T-cell (primary cell): ENCODE measurements at places on chromosomes 5 and 9.
A peak's percentile ranks its signal among the peaks of the same experiment; 100 is the strongest.

GRCh38 chr5:137385064-137385463 lies 114.1 kb downstream of the SPOCK1 start:
- no peak for DNase-seq

GRCh38 chr5:138544181-138545134 lies 1.4 kb upstream of the ETF1 start:
- no peak for DNase-seq

DNA sequence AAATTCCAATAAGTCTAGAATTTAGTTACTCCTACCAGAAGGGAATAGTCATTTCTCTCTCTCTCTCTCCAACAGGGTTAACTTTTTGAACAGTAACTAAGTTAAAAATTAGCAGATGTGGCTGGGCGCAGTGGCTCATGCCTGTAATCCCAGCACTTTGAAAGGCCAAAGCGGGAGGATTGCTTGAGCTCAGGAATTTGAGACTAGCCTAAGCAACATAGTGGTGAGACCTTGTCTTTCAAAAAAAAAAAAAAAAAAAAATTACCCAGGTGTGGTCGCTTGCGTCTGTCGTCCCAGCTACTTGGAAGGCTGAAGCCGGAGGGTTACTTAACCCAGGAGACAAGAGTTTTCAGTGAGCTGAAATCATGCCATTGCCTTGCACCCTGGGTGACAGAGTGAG lies 639.7 kb downstream of the PTPRD start:
- DNase-seq = no peak

- DNase-seq = no peak
Measured at GRCh38 chr5:180495991-180496741, 2.0 kb downstream of the CNOT6 start.

- no peak for DNase-seq
Measured at GRCh38 chr5:102762095-102762534, 7.0 kb downstream of the PAM start.

- no peak for DNase-seq
Measured at GRCh38 chr9:22210262-22210661, 201.2 kb upstream of the CDKN2B start.

- DNase-seq = no peak
Measured at GRCh38 chr9:135136991-135137832, 49.7 kb downstream of the OLFM1 start.

DNA sequence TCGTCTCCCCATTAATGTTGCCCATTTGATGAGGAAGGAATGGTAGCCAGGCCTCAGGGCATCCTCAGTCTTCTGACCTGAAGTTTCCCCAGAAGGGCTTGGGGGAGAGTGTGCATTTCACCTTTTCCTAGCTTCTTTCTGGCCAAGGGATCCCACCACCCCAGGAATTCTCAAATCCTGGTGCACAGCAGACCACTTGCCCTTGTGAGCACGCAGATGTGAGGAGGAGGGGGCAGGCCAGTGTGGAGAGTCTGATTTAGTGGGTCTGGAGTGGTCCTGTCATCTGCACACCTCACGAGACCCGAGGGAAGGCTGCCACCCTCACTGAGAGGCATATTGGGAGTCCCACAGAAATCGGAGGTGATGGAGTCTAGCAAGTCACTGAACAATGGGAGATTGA lies 64.3 kb downstream of the CXXC5 start:
- DNase-seq = no peak

GRCh38 chr5:134555890-134556311 lies 30.4 kb downstream of the JADE2 start:
- peak; percentile 82 for DNase-seq

DNA sequence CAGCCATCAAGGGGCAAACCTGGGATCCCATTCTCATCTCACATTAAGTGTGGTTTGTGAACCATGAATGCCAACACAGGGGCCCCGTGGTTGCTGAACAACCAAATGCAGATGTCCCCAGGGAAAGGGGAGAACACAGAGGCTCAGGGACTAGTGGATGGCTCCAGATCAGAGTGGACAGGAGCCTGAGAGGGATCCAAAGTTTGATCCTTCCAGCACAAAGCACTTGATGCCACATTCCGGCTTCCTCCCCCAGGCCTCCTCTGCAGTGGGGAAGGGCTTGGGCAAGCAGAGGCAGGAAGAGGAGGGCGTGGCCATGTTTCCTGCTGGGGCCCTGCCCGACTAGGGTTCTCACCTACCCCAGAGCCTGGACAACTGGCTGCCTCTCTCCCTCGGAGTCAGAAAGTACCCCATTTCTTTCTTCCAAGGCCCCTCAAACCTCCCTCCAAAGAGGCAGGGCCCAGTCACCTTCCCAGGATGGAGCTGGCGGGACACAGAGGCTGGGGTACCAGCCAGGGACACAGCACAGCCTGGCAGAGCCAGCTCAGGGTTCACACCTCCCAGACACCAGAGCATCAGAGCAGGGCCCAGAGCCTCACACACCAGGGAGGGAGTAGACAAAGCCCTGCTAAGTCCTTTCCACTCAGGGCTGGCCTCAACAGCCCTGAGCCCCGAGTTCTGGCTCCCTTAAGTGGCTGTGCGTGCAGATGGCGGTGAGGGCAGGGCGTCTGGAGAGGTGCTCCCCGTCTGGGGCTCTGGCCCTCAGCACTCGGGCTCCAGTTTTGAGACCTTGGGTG lies 4.3 kb upstream of the RNF44 start:
- DNase-seq = peak; percentile 80

DNA sequence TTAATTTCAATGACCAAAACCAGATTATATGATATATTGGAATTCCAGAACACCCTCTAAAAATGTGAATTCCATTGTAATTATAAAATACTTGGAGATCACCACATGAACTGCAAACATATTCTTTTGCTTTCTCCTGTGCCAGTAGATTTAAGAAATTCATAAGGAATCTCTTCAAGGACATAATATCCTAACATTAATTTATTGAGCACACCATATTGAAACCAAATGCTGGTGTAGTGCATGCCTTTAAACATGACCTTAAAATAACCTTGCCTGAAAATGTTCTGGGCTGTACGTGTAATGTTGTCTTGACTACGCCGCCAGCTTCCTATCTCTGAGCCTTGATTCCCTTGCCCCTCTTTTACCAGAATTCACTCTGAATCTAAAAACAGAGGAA lies 205.0 kb upstream of the ACTBL2 start:
- no peak for DNase-seq

DNA sequence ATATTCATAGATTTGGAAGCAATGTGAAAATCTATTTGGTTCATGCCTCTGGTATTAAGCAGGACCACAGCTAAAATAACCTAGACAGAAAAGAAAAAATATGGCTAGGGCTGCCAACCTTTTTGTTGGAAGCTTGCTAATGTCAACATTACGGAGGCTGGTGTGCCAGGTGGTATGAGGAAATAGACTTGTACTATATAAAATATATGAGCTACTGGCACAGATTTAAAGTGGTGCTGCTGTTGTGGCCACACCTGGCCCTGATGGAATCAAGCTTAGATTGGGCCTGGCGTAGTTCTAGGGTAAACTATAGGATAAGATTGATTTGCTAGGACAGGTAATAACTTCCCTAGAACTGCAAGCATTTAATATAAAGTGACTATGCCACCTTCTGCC lies 10.6 kb upstream of the PARP8 start:
- DNase-seq = no peak

DNA sequence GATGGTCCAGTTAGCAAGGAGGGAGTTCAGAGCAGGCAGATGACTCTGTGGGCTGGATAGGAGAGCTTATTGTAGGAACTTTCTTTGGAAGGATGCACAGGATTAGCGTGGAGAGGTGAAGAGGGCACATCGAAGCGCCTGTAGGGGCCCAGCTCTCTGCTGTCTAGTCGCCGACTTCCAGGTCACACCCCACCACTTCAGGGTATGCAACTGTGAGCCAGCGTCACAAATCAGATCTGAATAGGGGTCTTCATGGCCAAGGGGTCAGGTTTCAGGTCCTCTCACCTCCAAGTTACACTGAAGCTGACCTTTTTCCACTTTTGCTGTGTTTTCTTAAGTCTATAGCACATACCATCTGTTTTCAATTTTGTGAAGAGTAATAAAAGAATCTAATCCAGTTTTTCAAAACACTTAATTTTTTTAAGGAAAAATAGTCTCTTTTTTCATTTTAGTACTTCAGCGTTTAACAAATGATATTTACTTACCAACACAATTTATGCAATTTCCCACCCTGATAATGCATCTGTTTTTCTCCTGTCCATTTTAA lies 364.2 kb upstream of the CLINT1 start:
- no peak for DNase-seq

DNA sequence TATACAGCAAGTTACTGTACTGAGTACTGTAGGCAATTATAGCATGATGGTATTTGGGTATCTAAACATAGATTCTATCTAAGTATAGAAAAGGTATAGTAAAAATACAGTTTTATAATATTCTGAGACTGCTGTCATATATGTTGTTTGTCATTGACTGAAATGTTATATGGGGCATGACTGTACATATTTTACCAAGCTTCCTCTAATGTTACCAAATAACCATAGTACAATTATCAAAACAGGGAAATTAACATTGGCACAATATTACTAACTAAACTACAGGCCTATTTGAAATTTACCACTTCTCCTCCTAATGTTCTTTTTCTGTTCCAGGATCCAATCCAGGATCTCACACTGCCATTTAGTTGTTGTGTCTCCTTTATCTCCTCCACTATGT lies 18.5 kb downstream of the NPR3 start:
- no peak for DNase-seq

- DNase-seq = no peak
Measured at GRCh38 chr5:138763037-138763778, 10.0 kb downstream of the CTNNA1 start.

GRCh38 chr9:33293782-33294181 lies 3.5 kb downstream of the NFX1 start:
- no peak for DNase-seq

DNA sequence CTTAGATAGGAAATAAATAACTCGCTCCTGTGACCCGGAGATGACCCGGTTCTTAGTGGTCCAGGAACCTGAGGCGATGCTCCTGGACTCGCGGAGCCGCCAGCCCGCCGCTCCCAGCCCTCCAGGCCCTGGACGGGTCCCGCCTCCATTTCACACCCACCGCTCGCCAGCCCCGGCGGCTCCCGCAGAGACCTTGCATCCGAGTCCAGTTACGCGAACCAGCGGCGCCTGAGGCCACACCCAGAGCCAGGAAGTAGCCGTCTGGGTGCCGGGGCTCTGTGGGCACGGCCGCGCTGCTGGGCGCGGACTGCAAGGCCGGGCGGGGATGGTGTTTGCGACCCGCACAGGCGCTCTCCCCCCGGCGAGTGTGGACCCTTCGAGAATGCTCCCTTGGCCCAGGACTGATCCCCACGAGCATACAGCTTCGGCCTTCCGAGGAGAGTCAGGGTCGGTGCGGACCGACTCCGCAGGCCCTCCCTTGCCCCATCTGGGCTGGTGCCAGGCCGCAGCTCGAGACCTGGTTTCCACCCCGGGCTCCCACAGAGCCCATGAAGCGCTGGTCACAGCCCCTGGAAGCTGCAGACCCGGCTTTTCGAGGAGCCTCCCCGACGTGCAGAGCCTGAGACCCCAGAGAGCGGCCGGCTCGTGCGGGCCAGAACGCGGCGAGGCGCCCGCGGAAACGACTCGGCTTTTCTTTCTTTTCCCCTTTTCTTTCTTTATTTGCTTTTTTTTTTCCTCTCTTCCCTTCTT lies 5.2 kb upstream of the BARX1 start:
- no peak for DNase-seq

GRCh38 chr9:9645006-9645405 lies 967.8 kb downstream of the PTPRD start:
- no peak for DNase-seq

DNA sequence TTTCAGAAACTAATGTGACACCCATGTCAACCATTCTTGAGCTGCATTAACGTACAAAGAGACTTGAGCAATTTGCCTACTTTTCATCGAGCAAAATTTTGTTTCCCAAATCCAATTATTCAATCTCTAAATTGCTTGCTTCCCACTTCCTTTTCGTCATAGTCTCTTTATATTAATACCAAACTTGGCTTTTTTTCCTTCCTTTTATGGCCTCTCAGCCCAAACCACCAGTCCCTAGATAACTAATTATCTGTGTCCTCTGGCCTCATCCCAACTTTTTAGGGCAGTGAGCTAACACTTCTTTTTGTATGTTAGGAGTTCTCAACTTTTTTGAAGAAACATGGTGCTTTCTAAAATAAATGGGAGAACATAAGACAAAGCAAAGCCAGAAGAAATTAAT lies 155.5 kb upstream of the S1PR3 start:
- DNase-seq = no peak

DNA sequence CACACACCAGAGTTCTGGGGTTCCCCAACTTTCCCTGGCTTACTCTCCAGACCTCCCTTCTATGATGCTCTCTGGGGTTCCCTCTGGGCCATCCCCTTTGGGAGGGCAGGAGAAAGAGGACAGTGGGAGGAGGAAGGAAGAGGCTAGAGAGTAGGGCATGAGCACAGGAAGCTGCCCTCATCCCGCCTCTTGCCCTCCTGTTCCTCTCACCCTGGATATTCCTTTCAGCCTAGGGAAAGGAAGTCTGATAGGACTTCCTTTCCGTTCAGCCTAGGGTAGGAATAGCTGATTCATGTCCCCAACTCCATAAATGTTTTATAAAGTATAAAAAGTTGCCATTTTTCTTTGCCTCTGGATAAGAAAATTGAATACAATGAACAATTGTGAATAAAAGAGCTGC lies 7.4 kb downstream of the MAP1B start:
- DNase-seq = no peak

GRCh38 chr5:19555436-19555835 lies 432.6 kb downstream of the CDH18 start:
- DNase-seq = no peak

- no peak for DNase-seq
Measured at GRCh38 chr9:114196979-114197622, 41.8 kb downstream of the COL27A1 start.

GRCh38 chr5:77778881-77779438 lies 2.8 kb upstream of the TBCA start:
- DNase-seq = no peak

DNA sequence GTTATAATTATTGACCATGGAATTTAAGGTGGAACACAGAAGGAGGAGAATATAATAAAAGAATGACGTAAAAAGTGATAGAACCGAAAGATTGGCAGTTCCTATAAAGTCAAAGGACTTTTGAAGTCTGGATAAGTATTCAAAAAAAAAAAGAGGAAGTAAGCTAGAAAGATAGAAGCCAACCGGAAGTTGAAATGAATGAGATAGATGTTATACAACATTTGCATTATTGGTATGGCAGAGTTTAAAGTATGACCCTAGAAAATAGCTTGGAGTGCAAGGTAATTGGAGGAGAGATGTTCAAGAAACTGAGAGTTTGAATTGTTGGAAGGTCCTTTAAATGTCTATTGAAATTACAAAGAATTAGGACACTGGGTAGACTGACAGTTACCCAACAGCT lies 293.6 kb downstream of the FER start:
- no peak for DNase-seq

DNA sequence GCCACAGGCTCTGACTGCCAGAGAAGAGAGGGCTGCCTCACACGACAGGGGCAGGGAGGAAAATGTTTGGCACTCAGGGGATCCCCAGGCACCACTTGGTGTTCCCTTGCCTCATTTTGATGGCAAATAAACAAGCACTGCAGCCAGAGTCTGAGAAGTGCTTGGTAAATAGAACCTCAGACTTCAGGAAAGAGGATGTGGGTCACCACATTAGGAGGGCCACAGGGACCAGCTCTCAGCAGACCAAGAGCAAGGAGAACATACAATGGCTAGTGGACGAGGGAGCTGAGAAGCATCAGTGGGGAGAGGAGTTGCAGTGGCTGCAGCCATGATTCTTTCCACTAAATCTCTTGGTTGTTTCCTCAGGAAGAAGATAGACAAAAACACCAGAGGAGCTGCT lies 413.9 kb downstream of the GADD45G start:
- DNase-seq = no peak

GRCh38 chr9:68560071-68560844 lies 19.6 kb upstream of the TMEM252 start:
- DNase-seq = peak; percentile 20

- no peak for DNase-seq
Measured at GRCh38 chr9:25681266-25681665, 3.0 kb upstream of the TUSC1 start.
